A549 (cell line): ENCODE measurements at places on chromosomes 5 and 9. TPM values are rescaled to one million over a fixed set of nuclear protein-coding genes. Genes with fewer than 3 reads are reported as not detected.
A peak's percentile ranks its signal among the peaks of the same experiment; 100 is the strongest.

GRCh38 chr5:55218967-55219366 is 8.1 kb downstream of the MCIDAS start:
- DNase-seq, result no peak

DNA sequence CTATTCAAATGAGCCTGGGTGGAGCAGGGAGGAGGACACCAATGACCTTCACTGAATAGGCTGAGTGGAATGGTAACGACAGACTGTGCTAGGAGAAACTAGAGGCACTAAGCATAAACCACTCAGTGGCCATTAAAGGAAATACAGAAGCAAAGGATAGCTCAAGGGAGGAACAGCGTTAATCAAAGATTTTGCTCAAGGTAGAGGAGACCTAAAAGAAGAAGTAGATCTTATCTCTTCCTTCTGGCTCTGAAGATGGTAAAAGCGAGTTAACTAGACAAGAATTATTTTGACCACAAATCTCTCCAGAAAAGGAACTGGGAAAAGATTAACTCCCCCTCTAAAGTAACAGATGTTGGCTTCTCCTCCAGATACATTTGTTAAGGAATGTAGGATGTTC is 299.6 kb downstream of the EPB41L4A start:
- DNase-seq, result no peak

DNA sequence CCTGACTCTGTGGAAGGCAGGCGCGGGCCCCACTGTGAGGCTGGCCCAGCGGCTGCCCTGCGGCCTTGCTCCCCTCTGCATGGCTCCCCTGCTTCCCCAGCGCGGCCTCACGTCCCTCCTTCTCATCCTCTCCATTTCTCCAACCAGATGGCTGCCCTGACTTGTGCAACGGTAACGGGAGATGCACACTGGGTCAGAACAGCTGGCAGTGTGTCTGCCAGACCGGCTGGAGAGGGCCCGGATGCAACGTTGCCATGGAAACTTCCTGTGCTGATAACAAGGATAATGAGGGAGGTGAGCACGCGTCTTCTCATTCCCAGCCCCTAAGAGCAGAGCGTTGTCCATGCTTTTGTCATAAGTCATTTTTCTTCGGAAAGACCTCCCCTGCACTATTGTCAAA is 129.0 kb upstream of the WWC1 start:
- DNase-seq, result no peak

- DNase-seq, result no peak
Measured at GRCh38 chr5:170176916-170177315, 55.9 kb upstream of the C5orf58 start.

DNA sequence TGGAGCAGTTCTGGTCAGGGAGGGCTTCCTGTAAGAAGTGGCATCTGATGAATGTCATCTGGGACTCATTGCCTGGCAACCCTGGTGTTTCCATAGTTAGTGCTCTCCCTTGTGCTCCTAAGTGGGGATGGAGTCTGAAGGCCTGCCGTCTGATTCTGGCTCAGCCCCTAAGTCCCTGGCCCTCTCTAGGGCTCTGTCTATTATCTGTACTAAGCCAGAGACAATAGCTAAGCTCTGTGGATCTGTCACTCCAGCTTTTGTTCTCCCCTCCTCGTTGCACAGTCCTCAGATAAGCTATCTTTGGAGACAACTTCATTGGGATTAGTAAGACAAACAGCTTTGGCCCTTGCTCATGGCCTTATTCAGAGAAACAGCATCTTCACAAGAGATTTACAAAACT is 30.6 kb upstream of the TTC1 start:
- no peak for DNase-seq

DNA sequence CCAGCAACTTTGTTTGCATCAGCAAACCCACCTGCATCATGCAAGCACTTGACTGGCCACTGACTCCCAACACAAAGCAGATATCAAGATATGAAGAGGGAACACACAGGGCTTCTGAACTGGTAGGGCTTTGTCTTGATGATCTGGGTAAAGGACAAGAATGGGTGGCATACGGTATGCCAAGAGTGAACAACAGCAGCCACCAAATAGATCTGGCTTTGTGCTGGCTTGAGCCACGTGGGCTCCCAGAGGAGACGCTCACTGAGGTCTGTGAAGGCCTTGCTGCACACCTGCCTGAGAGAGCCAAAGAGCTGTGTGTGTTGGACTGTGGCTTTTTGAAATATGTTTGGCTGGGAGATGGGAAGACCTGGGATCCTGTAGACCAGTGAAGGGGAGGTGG is 43.5 kb downstream of the FGF1 start:
- no peak for DNase-seq

DNA sequence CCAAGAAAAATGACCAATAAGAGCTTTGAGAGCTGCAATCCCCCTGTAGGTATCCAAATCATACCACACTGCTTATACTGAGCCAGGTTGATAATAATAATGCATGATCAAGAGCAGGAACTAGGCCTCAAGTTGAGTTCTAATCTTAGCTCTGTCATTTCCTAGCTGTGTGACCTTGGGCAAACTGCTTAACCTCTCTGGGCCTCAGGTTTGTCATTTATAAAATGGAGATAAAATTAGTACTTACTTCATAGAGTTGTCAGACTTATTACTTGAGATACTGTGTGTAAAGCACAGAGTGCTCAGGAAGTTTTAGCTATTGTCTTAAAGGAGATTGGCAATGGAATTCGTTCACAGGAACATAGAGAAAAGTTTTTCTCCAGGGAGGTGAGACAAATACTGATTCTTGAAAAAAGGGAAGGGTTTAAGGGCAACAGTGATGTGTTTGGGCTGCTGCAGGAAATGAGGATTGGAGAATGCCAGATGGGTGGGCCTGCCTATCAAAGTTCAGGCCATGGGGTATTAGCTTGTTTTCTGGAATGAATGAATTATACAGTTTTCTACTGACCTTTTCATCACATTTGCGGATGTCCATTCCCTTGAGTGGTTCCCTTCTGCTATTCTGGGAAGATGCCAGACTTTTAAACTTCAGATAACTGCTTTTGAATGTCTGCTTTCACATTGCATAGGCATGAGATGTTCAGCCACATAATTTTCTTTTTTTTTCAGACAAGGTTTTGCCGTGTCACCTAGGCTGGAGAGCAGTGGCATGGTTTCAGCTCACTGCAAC is 10.2 kb upstream of the ATP6V0E1 start:
- no peak for DNase-seq

DNA sequence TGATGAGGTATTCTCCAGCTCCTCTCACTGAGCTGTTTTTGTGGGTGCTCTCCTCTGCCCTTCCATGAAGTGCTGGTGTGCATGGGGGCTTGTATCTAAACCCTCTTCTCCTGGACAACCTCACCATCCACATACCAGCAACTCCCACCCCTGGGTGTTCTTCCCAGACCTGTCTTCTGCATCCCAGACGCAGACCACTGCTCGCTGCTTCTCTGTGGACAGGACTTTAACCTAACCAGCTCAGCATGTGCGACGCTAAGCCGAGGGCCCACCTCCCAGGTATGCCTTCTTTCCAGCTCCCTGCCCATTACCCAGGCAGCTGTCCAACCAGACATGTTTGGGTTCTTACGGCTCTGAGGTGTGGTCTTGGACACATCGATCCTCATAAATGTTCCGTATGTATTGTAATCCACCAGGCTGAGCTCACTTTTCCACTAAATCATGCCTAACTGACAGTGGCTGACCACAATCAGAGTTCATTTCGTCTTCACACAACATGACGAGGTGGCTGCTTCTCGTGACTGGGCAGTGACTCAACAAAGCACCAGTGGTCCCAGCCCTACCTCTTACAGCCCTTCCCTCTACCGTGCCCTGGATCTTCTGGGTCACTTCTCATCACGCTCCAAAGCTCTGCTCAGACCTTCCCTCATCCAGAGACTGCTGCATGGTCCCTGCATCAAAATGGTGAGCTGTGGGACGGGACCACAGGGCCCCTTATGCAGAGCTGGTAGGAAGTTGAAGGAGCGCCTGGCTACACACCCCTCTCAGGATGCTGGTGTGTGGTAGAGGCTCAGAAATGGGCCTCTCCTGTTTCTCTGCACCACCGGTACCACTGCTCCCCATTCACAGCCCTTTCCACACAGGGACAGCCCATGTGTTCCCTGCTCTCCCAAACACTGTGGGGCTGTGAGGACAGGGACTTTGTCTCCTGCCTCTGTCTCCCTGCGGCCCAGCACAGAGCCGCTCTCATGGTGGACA is 9.6 kb upstream of the PTGES2 start:
- DNase-seq, result no peak

DNA sequence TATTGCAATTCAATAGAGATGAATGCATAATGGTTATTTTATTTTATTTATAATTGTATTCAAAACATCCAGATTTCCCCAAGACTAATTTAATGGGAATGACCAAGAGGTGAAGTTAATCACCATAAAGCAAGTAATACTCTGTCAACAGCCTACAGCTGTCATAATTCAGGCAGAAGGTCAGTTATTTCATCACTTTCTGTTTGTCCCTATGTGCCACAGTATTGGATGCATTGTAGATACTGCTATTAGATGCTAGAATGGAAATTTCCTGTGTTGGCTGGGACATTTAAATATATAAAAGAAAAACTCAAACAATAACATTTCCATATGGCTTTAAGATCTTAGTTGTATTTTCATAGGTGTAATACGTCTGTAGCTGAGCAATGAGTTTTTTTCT is 56.7 kb upstream of the MINAR2 start:
- DNase-seq, result no peak

- no peak for DNase-seq
Measured at GRCh38 chr9:75995066-75995465, 104.6 kb downstream of the PCSK5 start.

GRCh38 chr5:100493996-100494395 is 41.2 kb upstream of the FAM174A start:
- no peak for DNase-seq

DNA sequence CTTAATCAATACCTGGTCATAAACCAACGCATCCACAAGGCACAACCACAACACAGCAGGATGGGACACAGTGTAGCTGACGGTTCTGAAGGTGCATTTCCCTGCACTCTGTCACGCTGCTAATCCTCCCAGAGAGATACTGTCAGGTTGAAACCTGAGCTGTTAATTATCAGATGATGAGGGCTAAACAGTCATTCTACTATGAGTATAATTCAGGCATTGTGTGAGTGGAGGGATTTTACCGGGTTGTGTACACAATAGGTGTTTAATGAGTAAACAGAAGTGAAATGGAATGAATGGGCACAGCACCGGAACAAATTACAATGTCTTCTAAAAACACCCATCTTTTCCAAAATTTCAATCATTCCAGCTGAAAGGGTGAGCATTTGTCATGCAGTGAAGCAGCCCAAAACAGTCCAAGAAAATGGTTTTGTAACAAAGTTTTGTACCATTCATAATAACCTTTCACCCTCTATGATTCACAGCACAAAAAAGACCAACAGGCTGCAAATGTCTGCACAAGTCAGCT is 71.5 kb downstream of the ABCA1 start:
- DNase-seq, result no peak

DNA sequence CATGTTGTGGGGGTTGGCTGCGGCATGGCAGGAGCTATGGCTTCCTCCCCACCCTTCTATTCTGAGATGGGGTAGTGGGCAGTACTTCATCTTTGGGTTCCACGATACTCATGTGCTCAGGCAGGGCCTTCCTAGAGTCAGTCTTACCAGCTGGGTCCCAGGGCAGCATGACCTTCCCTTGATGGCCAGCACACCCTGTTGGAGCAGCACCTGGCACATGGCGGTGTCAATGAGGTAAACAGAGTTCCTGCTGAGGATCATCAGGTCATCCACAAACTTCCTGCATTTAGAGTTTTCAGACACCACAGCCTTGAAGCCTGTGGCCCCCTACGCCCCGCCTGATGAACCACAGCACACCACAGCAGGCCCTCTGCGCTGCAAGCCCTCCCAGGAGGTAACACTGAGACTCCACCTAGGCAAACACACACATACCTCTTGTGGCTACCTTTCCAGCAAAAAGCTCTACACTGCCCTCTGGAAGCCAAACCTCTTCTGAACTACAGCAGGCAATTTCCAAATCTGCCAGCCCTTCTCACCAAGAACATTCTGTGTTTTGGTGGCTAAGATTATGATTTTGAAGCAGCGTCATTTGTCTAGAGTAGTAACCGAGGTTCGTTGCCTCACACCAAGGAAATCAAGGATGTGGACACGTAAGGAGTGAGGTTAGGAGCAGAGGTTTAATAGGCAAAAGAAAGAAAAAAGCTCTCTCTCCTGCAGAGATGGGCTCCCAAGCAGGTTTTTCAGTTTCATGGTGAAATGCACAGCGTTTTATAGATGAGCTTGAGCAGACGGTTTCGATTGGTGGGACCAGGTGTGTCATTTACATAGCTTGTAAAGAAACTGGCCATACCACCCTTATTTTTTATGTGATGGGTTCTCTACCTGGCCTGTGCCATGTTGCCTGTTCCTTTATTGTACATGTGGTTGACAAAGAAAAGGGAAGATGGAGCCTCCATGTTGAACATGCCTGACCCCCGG is 20.3 kb upstream of the TMEM174 start:
- no peak for DNase-seq

DNA sequence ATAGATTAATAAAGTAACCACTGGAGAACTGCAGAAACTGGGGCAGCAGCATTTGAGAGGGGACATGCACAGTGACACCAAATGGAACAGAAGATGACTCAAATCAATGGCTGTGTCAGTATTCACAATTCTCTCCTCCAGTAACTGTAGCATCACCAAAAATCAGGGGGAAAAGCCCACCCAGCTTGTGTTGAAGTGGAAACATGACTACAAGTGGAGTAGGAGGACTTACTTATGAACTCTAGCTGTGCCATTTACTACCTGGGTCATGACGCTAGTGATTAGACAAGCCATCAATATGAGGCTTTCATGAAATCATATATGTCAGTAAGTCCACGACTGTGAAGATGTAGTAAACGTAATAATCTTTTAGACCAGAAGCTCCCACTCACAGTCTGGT is 199.8 kb upstream of the PTGER4 start:
- no peak for DNase-seq

GRCh38 chr9:69532396-69532795 is 139.8 kb downstream of the APBA1 start:
- DNase-seq, result no peak

GRCh38 chr5:176578391-176578808 is 29.3 kb downstream of the CDHR2 start:
- peak; percentile 85 for DNase-seq

DNA sequence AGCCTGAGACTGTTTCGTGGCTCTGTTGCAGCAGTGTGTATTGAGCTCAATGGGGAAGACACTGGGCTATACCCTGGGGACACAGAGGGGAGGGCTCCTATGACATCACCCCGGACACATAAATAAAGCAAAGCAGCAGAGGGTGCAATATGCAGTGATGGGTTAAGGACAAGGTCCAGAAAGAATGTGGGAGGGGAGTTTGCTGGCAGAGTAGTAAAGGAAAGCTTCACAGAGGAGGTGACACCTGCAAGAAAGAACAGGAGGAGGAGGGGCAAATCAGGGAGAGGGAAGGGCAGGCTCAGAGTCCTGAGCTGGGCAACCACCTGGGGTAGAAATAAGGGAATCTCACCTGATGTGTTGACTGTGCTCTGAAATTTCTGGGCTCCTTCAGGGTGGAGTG is 35.3 kb upstream of the CDKN2AIPNL start:
- no peak for DNase-seq

TBC1D2 gene
- 6.5 to 7.5 TPM (median 7.3 TPM) in 3 replicates for polyA plus RNA-seq

C5orf34 gene
- polyA plus RNA-seq, result 7.1 to 7.7 TPM (median 7.6 TPM) in 3 replicates

TXNDC8 gene
- not detected in 3 replicates for polyA plus RNA-seq

C9orf43 gene
- 0.50 to 1.1 TPM (median 0.85 TPM) in 3 replicates for polyA plus RNA-seq

PCDHGB1 gene
- 1.3 to 1.6 TPM (median 1.5 TPM) in 3 replicates for polyA plus RNA-seq

OR1J2 gene
- 0.09 to 0.21 TPM in 2 of 3 replicates, not detected in the other for polyA plus RNA-seq

SAXO1 gene
- not detected in 3 replicates for polyA plus RNA-seq

CEL gene
- 0.68 to 0.87 TPM (median 0.87 TPM) in 3 replicates for polyA plus RNA-seq
